CD4-positive, alpha-beta T cell treated with Interleukin-17A for 1 hour (primary cell): ENCODE measurements at places on chromosomes 6 and 20.

GRCh38 chr6:121686611-121687023 lies 251.2 kb downstream of the GJA1 start:
- DNase-seq, result no peak

- DNase-seq, result no peak
These were observed 97.8 kb upstream of the PRDM1 start for GRCh38 chr6:105988321-105988720.

GRCh38 chr6:44068607-44069296 lies 58.5 kb downstream of the MRPL14 start:
- DNase-seq, result no peak

DNA sequence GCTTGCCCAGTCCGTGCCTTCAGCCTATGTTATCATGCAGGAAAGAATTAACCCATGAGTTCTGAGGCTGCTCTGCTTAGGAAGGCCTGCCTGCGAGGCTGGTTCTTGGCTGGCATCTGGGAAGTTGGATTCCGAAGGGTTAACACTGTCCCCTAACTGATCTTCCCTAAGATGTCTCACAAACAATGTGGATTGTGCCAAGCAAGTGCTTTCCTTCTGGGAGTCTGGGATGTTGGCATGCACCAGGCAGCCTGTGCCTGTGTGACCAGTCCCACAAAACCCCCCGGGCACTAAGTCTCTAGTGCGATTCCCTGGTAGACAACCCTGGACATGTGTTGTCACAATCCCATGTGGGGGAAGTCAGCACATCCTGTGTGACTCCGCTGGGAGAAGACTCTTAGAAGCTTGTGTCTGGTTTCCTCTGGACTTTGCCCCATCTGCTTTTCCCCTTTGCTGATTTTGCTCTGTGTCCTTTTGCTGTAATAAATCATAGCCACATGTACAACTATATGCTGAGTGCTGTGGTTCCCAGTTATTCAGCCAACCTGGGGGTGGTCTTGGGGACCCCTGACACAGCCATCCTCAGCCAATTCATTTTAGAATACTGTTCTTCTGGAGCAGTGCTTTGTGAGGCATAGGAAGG lies 83.8 kb downstream of the SLC22A23 start:
- no peak for DNase-seq

GRCh38 chr20:44396369-44397130 lies 41.1 kb downstream of the HNF4A start:
- DNase-seq, result no peak

- DNase-seq, result no peak
These were observed 69.0 kb downstream of the WDR27 start for GRCh38 chr6:169632841-169633240.

GRCh38 chr20:49403911-49404310 lies 78.6 kb downstream of the KCNB1 start:
- DNase-seq, result no peak

GRCh38 chr20:25632940-25633790 lies 9.4 kb upstream of the NANP start:
- no peak for DNase-seq

DNA sequence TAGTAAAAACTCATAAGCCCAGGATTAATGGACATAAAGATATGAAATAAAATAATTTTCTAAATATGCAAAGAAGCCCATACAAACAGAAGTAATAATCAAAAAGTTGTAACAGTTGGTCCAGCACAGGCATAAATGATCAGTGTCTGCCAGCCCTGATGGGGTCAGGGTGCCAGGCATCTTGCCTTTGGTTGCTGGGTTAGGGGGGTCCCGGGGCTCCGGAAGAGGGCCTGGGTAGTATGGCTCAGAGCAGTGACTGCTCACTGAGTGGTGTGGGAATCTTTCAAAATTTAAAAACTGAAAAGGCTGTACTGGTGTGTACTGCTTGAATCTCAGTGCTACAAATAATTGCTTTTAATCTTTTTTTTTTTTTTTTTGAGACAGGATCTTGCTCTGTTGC lies 7.7 kb upstream of the QKI start:
- DNase-seq, result no peak
